Epithelial cell of proximal tubule (primary cell): ENCODE measurements at places on chromosomes 3 and 15. TPM values are rescaled to one million over a fixed set of nuclear protein-coding genes. Genes with fewer than 3 reads are reported as not detected.
A peak's percentile ranks its signal among the peaks of the same experiment; 100 is the strongest.

TAMM41 gene
- total RNA-seq = 12.9 and 13.5 TPM in 2 replicates

- no peak for DNase-seq
These were observed 40.9 kb downstream of the NR1D2 start for GRCh38 chr3:23985747-23986544.

DNA sequence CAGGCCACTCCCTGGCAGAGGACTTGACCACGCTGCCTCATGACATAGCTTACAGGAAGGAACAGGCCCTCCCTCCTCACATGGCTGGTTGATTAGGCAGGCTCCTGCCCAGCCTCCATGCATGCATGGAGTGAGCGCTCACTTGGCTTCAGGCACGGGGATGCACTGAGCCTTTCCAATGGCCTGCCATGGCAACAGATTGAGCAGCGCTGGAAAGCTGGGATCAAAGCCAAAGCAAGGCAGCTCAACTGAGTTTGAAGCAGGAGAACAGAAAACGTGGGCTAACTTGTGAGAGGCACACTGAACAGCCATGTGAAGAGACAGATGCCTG, 5.9 kb upstream of the GRAMD2A start:
- DNase-seq = peak; percentile 86

- DNase-seq = peak; percentile 58
These were observed 57.0 kb upstream of the ITGA11 start for GRCh38 chr15:68488966-68489365.

GRCh38 chr3:65503776-65504175, 534.9 kb downstream of the MAGI1 start:
- no peak for DNase-seq

DNA sequence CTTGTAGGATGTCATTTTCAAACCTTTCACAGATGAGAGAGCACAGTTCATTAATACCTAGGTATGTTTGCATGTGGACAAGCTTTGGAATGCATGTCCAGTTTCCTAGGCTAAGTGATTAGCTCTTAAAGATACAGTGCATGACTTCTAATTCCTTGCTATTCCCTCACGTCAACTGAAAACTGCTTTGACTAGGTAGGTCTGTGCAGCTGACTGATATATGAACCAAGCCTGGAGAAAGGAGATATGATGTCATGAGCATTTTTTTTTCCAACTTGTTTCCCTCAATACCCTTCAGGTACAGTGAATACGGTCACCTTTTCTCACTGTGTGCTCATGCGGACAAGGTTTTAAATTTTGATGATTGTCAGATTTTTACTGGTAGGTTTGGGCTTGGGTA, 41.6 kb upstream of the TASOR start:
- peak; percentile 29 for DNase-seq

GRCh38 chr3:3184876-3185275, 5.4 kb upstream of the CRBN start:
- DNase-seq = no peak

GRCh38 chr3:26068890-26069289, 279.0 kb downstream of the OXSM start:
- DNase-seq = no peak

DNA sequence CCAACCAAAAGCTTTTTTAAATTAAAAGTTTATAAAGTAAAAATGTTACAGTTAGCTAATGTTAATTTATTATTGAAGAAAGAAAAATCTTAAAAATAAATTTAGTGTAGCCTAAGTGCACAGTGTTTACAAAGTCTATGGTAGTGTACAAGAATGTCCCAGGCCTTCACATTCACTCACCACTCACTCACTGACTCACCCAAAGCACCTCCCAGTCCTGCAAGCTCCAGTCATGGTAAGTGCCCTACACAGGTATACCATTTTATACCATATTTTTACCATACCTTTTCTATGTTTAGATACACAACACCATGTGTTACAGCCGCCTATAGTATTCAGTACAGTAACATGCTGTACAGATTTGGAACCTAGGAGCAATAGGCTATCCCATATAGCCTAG, 29.1 kb downstream of the SSR3 start:
- no peak for DNase-seq

DNA sequence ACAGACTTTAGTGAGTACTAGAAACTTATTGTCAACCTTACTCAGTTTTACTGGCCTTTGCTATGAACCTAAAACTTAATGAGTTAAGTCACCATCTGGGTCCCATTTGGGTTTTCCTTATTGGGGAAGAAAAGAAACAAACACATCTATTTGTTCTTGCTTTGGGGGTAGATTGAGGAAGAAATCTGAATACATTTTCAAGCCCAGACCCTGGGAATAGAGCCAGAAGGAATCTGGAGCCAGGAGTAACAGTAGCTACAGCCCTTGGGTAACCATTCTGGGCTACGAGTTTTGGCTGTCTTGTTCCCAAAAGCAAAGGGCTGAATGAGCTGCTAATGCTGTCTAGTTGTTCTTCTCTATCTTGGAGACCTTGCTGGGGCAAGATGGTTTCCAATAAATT, 16.5 kb downstream of the SLC12A1 start:
- no peak for DNase-seq

GRCh38 chr3:156630081-156630772, 44.2 kb upstream of the TIPARP start:
- no peak for DNase-seq

DNA sequence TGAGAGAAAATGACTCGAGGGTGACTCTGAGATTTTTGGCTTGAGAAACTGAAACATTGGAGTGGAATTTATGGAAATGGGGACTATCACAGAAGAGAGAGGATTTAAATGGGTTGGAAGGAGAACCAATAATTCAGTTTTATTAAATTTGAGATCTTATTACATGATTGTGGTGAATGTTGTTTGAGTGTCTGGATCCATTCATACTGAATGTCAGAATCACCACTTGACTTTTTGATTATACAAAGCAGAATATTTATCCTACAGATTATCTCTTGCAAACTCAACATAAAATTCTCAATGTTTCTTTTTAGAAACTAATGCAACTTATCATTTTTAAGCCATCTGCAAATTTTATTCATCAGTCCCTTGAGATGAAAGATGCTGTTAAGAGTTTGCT, 332.8 kb downstream of the CNTN3 start:
- no peak for DNase-seq
